ENCODE measurements at places on chromosomes 12 and 14.
A peak's percentile ranks its signal among the peaks of the same experiment; 100 is the strongest.

GRCh38 chr12:24396224-24396623 lies 446.8 kb upstream of the SOX5 start:
- DNase-seq: no peak

DNA sequence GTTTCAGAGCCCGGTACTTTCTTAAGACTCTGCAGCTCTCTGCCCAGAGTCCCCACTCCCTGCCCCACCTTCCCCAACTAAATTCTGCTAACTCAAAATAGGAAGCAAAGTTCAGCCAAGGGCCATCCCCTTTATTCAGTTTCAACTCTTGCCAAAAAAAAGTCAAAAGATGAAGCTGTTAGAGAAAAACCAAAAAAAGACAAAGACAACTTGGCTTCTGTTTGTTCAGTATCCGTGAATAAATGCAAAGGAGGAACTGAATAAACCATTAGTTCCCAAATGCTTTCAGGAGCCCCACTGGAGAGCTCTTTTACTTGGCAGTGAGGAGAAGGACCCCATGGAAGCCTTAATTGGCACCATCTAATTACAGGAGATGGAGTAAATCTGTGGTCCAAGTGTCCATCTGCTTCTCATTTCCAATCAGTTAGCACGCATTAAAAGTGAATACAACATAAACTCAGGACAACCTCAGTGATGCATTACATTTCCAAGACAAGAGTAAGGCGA lies 155.4 kb upstream of the GZMB start:
- no peak for DNase-seq

DNA sequence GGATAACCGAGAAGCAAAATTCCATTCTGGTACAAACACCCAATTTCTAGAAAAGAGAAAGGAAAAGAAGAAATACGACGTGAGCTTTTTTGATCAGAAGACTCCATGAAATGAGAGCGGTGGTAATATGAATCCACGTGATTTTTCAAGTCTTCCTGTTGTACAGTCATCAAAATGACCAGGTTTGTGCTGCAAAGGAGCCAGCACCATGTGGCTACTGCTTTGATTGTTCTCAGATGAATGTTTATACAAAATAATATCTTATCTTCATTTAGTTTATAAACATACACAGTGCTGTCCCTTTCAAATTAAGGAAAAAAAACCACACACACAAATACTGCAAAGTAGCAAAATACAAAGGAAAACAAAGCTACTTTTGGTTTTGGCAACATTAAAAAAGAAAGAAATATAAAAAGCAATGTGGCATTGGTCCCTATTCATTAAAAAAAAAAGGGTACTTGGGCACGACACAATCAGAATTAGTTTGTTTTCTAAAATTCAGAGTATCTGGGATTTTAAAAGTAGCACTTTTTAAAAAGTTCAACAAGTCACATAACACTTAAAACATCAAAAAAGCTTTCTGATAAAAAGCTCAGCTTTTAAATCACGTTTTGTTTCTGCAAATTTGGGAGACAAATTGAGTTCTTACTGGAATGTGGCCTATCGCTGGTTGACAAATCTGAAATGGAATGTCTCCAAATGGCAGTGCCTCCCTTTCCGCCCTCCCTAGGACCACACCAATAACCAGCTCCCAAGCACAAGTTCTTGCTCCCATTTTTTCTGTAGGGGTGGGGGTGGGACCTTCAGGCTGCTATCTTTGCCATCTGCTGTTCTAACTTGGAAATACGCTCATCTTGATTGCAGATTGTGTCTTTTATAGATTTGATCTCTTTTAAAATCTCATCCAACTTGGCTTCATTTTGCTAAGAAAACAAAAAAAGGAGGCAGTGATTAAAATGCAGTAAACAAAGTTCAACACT lies 13.2 kb upstream of the SELPLG start:
- no peak for DNase-seq

GRCh38 chr14:79986251-79986650 lies 225.1 kb downstream of the DIO2 start:
- no peak for DNase-seq

- DNase-seq: no peak
These were observed 39.2 kb upstream of the ANKRD9 start for GRCh38 chr14:102548616-102549240.

DNA sequence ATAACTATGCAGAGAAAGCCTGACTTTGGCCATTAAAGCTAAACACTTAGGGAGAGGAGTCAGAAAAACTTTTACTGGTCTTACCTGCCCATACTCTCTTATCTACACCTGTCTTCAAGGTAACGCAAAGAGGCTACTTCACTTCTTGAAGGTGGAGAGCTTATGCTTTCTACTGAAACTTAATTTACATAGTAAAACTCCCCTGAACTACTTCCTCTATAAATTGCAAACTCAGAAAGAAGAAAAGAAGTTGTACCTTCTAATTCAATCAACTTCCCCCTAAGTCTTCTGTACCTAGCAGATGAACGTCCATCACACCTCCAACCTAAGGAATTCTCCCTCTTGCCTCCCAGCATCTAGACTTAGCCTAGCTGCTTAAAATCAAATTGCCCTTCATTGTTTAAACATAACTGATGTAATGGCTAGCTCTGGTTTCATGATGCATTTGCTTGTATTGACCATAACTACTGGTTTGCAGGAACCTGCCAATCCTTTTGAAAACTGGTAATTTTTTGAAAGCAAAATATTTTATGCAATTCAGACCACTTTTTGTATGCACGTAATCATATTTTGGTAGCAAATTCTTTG lies 87.7 kb downstream of the STON2 start:
- DNase-seq: no peak

DNA sequence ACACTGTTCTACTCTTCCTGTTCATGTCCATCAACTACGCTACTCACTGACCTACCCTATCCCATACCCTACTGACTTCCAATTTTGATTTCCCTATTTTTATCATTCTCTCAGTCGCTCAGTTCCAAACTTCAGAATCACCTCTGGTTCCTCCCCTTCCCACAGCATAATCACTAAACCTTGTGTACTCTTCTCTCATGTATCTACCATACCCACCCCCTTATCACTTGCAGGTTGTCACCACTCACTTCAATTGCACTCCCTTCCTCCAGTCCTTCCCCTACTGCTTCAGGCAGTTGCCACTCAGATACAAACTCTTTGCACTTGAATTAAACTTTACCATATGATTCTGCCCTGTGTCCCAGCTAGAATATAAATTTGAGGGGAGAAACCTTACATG lies 6.3 kb downstream of the RACGAP1 start:
- no peak for DNase-seq

GRCh38 chr14:32560209-32560857 lies 231.2 kb downstream of the AKAP6 start:
- DNase-seq: peak; percentile 71

GRCh38 chr12:111093428-111094142 lies 173.2 kb upstream of the MYL2 start:
- no peak for DNase-seq

- DNase-seq: no peak
These were observed 60.8 kb downstream of the SLC24A4 start for GRCh38 chr14:92383805-92384204.

GRCh38 chr12:91177381-91177780 lies 5.2 kb downstream of the DCN start:
- no peak for DNase-seq

DNA sequence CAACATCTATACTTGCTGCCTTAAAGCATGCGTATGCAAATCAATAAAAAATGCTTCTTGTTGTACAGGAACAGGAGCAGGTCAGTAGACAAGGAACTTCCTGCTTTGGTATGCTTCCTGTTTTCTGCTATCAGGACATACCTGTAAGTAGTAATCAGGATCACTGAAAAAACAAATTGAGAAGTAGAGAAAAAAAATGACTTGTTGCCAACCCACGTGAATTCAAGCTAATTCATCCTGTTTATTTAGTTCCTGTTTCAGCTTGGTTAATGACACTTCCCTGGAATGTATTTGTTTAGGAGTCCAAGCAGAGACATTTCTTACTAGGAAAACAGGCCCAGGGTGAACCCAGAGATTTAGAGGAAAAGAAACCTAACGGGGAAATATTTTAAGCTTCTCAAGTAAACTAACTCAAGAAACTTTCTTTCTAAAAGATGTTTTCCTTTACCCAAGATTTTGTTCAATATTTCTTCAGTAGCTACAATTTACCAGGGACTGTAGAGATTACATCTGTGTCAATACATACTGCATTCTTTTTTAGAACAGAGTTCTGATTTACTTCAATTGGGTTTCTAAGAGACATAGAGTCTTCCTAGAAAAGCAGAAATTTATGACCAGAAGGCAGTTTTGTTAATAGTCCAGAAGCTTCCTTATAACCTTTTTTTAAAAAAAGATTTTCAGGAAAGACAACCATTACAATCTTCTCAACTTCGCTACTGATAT lies 124.2 kb downstream of the PAWR start:
- DNase-seq: no peak

DNA sequence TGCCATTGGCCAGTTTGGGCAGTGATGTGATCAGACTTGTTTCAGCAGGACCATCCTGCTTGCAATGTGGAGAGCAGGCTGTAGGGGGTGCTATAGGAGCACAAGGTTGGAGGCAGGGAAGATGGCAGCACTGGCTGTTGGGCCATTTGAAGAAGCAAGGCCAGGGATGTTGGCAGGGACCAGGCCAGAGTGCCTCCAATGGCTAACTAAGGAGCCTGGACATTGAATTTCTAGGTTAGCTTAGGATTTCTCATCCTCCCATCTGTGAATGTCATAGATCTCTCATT lies 23.5 kb downstream of the FGF23 start:
- DNase-seq: peak; percentile 54

DNA sequence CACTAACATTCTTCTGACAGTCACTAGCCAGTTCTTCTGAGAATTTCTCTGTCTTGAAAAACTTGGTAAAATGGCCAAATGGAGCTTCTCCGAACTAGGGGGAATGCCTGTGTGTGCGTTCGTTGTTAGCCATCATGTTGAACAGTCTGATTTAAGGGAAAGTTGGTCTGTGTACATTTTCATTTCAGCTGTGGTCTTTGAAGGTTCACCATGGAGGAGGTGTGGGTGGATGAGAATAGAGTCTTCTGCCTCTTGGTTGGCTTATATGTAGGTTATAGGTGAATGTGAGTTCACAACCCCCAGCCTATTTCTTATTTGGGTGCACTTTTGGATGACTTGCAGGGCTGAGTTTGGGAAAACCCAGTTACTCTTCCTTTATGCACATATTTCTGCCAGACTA lies 12.9 kb downstream of the ETV6 start:
- no peak for DNase-seq

GRCh38 chr12:12560587-12561370 lies 1.9 kb downstream of the DUSP16 start:
- no peak for DNase-seq

DNA sequence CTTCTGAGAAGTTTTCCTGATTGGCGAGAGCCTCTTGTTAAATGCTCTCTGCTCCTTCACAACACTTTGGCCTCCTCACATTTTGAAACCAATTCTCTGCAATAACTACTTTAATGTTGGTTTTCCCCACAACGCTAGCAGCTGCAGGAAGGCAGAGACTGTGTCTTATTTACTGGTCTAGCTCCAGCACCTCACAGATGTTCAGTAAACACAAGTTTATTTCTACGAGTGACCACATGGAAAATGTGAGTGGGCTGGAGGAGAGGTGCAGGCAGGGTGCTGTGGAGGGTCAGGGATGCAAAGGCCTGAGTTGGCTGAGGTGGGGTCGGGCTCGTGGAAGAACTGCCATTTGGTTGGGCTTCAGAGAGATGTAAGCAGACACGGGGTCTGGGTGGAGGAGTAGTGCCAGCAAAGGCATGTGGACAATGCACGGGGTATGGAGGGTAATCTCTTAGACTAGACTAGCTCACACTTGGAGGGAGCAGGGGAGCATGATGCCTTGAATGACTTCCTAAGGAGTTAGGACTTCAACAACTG lies 117.4 kb upstream of the RTL1 start:
- no peak for DNase-seq

- no peak for DNase-seq
These were observed 697 bp upstream of the GRIP1 start for GRCh38 chr12:66679461-66680084.

- DNase-seq: no peak
These were observed 784.7 kb upstream of the FBXO33 start for GRCh38 chr14:40216976-40217375.

GRCh38 chr14:68761391-68761790 lies 31.5 kb downstream of the ZFP36L1 start:
- no peak for DNase-seq

DNA sequence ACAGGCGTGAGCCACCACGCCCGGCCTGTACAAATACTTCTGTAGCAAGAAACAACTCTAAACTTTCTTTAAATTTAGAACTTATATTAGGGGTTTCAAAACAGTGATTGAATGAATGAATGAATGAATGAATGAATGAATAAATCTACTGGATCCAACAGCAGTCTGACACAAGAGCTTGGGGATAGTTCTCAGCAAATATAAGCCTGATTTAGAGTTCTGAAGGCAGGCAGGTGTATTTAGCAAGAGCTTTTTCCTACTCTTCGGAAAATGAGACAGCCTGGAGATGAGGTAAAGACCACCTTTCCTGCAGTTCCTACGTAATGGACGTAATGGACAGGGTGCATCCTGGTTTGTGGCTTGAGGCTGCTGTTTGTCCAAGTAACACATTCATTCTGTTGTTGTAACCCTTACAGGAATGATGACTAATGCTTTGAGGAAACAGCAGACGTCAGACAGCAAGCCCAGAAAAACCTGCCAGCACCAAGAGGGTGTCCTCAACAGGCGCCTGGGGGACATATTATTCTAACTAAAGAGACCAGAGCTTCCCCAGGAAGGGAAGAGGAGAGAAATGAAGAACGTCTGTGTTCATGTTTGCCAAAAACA lies 277.4 kb upstream of the SOX5 start:
- DNase-seq: no peak

GRCh38 chr12:54853933-54854538 lies at the start of gene MUCL1:
Gene MUCL1 (plus strand): TSS chr12:54854516. CDS start chr12:54854583, 67 bp downstream.
- peak; percentile 66 for DNase-seq

- no peak for DNase-seq
These were observed 675.5 kb upstream of the MGAT4C start for GRCh38 chr12:86931714-86932113.

DNA sequence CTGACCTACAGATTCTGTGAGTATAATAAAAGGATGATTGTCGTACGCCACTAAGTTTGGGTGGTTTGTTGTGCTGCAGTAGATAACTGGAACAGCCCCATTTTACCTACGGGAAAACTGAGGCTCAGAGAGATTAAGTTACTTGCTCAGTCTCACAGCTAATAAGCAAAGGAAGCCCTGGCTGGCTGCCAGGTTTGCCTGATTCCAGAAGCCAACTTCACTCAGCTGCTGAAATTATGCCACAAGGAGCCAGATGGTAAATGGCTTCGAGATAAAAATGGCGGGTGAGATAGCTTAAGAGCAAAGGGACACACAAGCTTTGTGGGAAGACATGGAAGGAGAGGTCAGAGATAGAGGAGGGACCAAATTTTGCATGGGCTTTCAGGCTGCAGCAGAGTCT lies 191.5 kb upstream of the NOS1 start:
- DNase-seq: no peak

GRCh38 chr14:77059276-77059915 lies 30.9 kb upstream of the IRF2BPL start:
- peak; percentile 71 for DNase-seq

- no peak for DNase-seq
These were observed 50.0 kb downstream of the ACACB start for GRCh38 chr12:109166371-109166770.
